WERI-Rb-1 (cell line): ENCODE measurements at places on chromosomes 16 and 17.
A peak's percentile ranks its signal among the peaks of the same experiment; 100 is the strongest.

DNA sequence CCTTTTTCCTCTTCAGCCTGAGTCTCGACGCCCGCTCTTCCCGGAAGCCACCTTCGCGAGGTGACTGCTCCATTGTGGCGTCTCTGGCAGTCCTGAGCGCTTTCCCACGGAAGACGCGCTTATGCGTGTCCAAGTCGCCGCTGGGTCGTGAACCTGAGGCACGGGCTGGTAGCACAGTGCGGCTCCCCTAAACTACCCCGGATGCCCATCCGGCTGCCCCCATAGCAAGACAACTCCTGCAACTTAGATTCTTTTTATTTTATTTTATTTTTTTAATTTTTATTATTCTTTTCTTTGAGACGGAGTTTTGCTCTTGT lies 2.1 kb upstream of the ESRP2 start:
- DNase-seq, result no peak

DNA sequence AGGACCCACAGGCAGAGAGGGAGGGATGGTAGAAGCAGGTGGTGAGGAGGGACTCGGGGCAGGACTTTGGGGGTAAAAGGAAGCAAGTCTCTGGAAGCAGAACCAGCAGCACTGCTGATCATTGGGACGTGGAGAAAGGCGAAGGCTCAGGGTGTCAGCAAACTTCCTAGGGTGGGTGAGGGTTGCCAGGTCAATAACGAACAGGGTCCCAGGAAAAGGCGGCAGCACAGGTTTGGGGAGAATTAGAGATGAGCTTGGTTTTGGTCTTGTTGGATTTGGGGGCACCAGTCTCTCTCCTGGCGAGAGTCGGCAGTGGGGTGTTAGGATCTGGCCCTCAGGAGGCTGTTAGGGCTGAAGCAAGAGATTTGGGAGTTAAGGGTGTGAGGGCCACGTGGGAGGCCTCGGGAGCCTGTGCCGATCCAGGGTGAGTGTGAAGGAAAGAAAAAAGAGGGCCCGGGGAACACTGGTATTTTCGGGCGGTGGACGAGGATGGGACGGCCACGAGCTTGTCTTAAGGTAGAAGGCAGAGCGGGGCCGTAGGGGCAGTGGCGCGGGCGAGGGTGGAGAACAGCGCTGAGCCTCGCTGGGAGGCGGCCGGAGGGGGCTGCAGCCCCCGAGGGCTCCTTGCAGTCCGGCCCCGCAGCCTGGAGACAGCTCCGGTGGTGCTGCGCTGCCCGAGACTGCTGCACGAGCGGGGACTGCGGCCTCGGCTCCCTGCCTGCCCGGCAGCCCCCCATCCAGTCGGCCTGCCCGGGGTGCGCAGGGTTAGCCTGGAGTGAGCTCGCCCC lies 765 bp upstream of the ADORA2B start:
- no peak for DNase-seq

DNA sequence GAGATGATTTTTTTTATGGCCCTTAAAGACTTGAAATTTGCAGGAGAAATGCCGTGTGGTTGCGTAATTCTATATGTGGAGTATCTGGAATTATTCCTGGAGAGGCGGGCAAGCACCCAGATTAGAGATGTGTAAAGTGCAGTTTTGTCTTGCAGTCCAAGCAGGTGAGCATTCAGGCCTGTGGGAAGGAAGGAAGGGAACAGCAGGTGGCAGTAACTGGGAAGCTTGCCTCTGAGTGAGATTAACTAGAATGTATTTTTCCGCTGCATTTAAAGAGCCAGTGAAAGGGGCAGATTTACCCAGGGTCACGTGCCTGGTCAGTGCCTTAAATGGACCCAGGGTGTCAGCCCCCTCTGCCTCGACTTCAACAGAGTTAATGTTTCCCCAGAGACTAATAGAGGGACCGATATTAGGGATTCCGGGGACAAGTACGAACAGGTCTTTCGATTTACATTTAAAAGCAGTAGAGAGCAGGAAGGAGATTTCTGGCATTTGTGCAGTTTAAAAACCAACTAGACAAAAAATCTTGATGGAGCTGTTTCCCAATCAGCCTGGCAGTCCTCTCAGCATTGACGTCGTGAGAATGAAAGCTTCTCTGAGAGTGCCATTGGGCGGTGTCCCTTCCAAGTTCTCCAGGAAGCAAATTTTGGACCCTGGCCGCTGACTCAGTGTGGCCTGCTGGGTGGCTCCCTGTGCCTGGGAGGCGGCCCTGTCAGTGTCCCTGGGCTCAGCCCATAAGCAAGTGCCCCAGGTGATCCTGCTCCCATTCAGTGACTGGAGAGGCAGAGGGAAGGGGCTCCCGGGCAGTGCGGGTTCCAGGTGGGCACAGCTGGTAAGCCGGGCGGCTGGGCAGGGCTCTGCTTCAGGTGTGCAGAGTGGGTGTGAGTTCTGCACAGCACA lies 38.2 kb downstream of the KSR1 start:
- peak; percentile 76 for DNase-seq

DNA sequence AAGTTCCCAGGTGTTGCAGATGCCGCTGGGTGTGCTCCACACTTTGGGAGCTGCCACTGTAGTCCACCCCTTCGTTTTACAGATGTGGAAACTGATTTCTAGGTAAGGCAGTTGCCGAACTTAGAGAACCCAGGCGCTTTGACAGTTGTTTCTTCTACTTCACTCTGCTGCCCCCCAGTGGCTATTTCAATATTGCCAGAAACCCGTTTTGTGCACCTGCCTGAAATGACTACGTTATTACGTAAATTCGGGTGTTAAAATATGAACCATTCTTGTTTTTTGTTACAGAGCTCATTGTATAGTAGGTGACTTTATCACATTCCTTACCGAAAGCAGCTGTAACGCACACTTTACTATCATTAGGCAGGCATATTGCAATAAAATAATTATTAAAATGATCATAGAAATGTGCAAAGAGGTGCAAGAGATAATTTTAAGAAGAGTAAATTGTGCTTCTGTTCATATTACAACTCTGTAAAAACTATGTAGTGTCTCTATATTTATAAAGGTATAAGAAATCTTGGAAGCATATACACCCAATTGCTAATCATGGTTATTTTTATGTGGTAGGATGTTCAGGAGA lies 44.9 kb downstream of the OTOA start:
- peak; percentile 75 for DNase-seq

DNA sequence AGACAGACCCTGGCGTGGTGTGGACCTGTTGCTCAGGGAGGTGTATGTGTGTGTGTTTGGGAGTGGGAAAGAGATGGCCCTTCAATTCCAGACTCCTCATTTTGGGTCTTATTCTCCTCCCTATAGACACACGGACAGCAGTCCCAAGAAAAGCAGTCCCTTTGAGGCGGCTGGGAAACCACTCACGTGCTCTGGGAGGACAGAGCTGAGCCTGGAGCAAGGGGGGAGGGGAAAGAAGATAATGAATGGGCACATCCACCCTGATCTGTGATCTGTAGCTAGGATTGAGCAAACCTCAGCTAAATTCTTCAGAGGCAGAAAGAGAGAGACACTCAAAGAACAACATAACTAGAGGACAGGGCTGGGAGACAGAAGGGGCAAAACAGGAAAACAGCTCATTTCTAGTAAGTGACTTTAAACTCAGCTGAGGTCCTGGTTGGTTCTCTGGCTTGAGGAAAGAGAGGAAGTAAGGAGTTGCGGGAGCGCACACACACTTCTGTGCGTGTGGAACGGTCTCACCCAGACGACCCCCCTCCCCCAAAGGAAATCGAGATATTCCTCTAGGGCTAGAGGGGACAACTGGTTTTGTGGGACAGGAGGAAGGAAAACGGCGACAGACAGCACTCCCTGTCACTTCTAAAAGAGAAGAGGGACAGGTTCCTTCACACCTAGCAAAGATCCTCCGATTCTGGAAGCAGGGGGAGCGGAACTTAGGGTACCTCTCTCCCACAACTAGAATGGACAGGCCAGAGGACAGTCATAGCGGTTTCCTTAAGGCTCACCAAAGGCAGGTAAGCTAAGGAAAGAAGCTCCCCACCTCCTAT lies 658 bp downstream of the RAB5C start:
- DNase-seq, result no peak

DNA sequence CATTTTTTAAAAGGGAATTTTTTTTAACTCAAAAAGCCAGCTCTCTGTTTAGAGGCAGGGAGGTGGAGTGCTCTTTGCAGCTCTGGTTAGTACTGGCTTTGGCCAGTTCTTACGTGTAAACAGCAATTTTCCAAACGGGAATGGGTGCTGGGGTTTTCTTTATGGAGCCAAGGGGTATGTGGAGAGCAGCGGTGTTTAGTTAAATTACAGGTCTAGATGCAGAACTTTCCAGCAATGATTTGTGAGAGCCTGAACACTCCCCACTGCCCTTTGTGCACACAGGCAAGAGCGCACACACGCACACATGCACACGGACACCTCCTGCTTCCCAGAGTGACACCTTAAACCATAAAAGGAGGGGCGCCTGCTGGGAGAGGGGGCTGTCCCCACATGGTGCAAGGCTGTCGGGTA lies 140.2 kb downstream of the MSI2 start:
- no peak for DNase-seq

GRCh38 chr16:70432723-70433457 lies 6.0 kb downstream of the ST3GAL2 start:
- peak; percentile 66 for DNase-seq

- DNase-seq, result no peak
These were observed 42.3 kb downstream of the SCPEP1 start for GRCh38 chr17:57020208-57020607.

GRCh38 chr17:10357768-10358167 lies 15.0 kb downstream of the MYH13 start:
- peak; percentile 61 for DNase-seq

DNA sequence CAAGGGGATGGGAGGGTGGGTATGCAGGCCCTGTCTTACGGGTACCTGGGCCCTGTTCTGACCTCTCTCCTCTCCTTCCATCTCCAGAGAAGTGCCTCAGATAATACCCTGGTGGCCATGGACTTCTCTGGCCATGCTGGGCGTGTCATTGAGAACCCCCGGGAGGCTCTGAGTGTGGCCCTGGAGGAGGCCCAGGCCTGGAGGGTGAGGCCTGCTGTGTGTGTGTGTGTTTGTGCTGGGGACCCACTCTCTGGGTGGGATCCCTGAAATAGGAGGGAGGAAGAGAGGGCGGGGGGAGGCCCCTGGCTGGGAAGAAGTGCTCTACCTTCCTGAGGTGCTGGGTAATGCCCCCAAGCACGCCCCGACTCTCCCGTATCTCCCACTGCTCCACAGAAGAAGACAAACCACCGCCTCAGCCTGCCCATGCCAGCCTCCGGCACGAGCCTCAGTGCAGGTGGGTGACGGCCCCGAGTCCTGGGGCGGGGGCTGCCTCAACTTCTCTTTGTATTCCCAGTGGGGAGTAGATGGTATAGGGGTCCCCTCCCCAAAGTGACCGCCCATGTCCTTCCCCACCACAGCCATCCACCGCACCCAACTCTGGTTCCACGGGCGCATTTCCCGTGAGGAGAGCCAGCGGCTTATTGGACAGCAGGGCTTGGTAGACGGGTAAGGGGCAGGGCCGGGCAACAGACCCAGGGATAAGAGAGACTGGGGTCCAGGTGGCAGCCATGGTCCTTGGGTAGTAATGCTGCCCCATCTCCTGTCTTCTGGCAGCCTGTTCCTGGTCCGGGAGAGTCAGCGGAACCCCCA lies 7.8 kb downstream of the GRB7 start:
- DNase-seq, result no peak

GRCh38 chr16:4883501-4883900 lies 36.2 kb downstream of the UBN1 start:
- no peak for DNase-seq

- peak; percentile 66 for DNase-seq
These were observed 725 bp upstream of the SPHK1 start for GRCh38 chr17:76383546-76384221.

DNA sequence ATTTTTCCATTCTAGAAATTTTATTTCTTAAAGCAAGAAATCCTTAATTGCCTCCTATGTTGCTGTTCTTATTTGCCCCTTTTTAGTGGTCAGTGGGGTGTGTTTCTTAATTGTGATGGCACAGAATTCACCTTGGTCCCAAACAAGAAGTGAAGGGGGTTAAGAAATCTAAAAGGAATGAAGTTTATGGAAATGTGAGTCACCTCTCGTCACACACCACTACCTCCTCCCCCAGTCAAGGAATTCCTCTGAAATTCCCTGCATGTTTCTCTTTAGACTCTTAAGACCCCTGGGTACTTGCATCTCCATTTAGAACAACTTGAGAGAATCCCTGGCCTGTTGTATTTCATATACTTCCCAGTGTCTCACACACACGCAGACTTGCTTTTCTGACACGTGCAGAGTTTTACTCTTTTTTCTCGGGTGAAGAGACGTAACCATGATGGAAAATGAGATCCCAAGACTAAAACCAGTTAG lies 247.4 kb downstream of the PRKCA start:
- DNase-seq, result no peak

DNA sequence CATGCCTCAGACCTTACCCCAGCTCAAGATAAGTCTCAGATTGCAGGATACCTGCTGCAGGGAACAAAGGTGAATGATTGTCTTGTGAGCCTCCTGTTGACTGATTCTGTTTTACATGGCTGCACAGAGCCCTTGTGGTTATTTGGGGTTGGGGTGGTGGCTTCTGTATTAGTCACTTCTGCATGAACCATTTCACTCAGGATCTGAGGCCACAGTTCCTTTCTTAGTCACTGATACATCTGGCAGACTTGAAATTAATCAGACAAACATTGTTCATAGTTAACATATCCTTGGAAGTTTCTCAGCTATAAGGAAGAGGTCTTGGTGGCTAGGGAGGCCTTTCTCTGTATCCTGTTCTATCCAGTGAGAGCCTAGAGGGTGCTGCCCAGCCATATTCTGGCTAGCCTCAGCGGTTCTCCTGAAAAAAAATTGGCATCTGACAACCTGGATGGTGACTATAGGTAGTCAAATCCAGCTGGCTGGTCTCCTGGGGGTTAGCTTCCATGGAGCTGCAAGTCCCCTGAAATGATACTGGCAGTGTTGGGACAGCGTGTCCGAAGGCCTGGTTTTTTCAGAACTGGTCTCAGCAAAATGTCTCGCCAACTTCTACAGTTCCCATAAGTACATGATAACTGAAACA lies 8.4 kb upstream of the PLK1 start:
- DNase-seq, result no peak

DNA sequence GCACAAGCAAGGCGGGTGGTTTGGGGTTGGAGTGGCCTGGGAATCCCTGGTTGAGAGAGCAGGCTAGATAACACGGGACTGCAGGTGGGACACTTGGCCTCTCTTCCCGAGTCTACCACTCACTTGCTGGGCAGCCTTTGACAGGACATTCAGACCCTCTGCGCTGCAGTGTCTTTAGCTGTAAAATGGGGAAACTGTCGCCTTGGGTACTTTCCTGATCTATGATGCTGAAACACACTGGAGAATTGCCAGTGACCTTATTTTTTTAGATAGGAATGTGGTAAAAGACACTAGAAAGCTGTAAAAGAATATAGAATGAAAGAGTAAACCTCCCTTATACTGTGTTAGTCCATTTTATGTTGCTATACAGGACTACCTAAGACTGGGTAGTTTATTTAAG lies 30.5 kb downstream of the KSR1 start:
- DNase-seq, result no peak

- peak; percentile 38 for DNase-seq
These were observed 129.7 kb downstream of the LAT start for GRCh38 chr16:29114574-29114973.

DNA sequence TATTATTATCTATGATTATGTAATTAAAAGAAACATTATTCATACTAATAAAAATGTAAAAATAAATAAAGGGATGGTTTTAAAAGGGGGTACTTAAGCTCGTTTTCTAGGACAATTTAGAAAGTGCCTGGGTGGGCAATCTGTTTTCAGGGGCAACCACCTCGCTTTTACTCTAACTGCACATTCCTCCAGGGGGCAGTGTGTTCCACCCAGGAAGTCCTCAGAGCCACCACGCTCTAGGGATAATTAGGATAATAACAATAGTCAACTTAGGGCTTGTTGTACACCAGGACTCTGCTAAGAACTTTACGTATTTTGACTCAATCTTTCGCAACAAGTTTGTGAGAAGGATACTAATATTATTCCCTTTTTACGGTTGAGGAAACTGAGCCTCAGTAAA lies 396.7 kb upstream of the MAF start:
- peak; percentile 10 for DNase-seq

GRCh38 chr17:4542003-4542725 lies 13.0 kb downstream of the MYBBP1A start:
- no peak for DNase-seq
